ENCODE measurements at places on chromosomes 12 and 14.

- no peak for DNase-seq
These were observed 21.0 kb downstream of the PIGH start for GRCh38 chr14:67579040-67579439.

- DNase-seq: no peak
These were observed 58.3 kb downstream of the GALNT16 start for GRCh38 chr14:69318241-69318640.

GRCh38 chr12:108349278-108349688 lies 10.2 kb upstream of the CMKLR1 start:
- DNase-seq: no peak

- no peak for DNase-seq
These were observed 28.3 kb upstream of the LIN7A start for GRCh38 chr12:80966001-80966400.

GRCh38 chr14:101469382-101470247 lies 91.7 kb upstream of the DIO3 start:
- DNase-seq: no peak

DNA sequence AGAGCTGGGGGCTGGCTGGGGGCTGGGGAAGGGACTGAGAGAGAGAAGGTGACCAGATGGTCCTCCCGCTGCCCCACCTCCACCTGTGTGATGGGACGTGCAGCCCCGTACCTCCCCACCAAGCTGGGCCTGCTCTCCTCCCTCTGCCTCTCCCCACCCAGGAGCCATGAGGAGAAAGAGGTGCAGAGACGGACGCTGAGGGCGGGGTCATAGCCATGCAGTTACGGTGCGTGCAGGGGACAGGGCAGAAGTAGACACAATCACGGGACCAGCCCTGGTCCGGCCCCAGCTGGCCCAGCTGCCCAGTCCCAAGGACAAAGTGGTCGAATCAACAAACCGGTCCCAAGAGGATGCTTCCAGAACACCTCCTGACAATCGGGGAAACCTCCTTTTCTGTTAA lies 33.2 kb downstream of the RFLNA start:
- DNase-seq: no peak

DNA sequence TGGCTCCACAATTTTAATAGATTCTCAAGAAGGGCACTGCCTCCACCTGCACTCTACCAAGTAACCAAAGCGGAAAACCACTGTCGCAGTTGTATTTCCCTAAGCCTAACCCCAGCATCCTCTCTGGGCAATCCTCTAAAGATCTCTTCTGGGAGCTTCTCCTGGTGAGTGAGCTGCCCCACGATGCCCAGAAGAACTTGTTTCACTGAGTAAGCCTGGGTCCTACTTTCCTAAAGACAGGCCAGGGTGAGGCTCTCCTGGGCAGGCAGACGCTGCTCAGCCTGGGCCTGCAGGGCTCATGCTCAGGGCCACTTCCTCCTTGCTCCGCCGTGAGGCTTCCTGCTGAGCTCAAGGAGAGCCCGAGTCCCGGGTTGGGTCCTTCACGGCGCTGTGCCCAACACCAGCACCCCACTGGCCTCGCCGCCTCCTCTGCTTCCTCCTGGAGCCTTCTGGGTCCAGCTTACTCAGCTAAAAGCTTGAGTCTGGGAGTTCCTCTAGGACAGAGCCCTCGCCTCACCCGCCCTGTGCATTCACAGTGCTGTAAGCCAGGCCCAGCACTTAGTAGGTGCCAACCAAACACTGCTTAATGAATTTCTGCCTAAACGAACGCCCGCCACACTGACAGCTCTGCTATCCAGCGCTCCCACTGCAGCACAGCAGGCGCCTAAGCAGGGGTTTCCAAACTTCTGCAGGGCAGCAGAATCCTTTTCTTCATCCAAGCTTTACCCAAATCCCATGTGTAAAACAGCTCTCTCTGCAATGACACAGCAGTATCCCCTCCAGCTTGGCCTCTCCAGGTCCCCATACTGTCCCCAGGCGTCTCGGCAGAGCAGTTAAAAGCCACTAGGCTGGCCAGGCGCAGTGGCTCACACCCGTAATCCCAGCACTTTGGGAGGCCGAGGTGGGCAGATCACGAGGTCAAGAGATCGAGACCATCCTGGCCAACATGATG lies 5.7 kb downstream of the RAB35 start:
- DNase-seq: no peak

DNA sequence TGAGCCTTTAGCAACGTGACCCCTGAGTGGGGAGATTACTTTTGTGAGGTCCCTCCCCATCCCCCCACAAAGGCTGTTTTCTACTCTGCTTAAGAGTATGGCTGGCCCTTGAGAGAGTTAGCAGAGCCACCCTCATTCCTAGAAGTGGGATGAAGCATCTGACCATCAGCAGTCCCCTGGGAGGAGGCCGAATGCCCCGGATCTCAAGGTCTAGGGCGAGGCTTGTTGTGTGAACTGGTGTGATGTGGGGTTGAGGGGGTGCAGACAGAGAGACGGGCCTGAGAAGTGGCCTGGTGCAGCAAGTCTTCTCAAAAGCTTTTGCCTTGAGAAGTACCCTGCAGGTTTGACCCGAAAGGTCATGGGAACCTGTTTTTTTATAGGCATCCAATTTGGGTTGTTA lies 153.0 kb upstream of the FKBP4 start:
- no peak for DNase-seq

DNA sequence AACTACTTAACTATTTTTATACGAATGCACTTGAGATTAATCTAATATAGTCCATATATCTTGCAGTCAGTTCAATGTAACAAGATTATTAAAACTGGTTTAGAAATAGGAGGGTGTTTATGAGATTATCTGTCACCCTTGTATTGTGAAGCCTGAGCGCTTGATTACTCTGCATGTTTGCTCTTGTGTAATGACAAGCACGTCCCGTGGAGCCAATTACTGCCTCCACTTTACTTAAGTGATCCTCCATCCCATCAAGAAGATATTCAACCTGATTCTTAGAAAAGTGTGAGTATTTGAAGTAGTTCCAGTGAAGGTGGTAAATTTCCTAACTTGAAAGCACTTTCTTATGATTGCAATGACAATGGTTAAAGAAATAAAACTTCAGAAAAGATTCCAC lies 415.2 kb upstream of the GARIN6 start:
- no peak for DNase-seq

DNA sequence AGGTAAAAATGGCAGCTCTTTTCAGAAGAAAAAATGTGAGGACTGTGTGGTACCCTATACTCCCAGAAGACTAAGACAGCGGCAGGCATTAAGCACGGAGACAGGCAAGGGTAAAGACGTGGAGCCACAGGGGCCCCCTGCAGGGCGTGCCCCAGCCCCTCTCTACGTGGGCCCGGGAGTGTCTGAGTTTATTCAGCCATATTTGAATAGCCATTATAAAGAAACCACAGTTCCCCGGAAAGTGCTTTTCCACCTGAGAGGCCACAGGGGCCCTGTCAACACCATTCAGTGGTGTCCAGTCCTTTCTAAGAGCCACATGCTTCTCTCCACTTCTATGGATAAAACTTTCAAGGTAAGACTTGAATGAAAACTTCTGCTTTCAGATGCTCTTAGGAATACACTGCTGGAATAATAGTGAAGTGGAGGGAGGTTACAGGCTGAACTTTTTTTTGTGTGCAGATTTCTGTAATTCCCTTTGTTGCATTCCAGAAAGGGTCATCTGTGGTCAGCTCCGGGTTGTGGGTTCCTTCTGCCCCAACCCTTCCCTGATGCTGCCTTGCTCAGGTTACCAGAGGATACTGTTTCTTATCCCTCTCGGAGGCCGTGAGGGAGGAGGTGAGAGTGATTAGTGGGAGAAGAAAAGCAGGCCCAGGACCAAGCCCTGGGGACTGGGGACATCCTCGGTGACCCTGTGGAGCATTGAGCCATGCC lies 58.4 kb downstream of the SLC25A47 start:
- no peak for DNase-seq

Data from stimulated activated CD8-positive, alpha-beta memory T cell treated with anti-CD3 and anti-CD28 coated beads, Interleukin-4, amount 100 ng/mL, for 1 hour (primary cell).